ENCODE measurements at places on chromosomes 5 and 9.
A peak's percentile ranks its signal among the peaks of the same experiment; 100 is the strongest.

GRCh38 chr9:16532681-16533450 lies 337.6 kb downstream of the BNC2 start:
- DNase-seq = peak; percentile 90

DNA sequence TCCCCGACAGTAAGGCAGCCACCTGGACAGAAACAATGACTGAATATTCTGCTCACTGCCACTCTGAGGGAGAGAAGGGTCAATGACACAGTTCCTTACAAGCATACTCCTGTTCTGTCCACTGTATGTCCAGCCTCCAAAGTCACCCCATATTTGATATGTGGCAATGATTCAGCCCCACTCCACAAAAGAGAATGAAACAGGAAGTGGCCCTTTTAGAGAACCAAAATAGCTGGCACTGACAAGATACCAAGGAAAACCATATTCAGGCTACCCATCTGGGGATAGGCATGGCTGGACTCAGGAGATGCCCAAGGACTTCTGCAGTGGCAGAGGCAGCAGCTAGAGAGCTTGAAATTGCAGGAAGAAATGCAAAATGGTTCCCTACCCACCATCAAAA lies 12.8 kb upstream of the GFRA3 start:
- no peak for DNase-seq

GRCh38 chr5:142141463-142141862 lies 32.9 kb downstream of the NDFIP1 start:
- no peak for DNase-seq

- no peak for DNase-seq
Measured at GRCh38 chr9:88645172-88645878, 110.3 kb downstream of the NXNL2 start.

GRCh38 chr5:149172261-149172660 lies 31.0 kb downstream of the ABLIM3 start:
- peak; percentile 66 for DNase-seq

GRCh38 chr9:105241356-105242043 lies 3.0 kb upstream of the SLC44A1 start:
- no peak for DNase-seq

DNA sequence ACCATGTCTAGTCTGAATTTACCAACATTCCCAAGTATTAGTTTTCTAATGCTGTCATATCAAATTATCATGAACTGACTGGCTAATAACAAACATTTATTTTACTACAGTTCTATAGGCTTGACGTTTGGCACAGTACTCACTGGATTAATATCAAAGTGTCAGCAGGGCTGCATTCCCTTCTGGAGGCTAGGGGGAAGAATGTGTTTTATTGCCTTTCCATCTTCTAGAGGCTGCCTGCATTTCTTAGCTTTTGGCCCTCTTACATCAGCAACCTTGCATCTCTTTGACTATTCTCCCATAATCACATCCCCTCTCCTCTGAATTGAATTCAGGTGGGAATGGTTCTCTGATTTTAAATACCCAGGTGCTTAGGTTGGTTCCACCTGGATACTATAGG lies 84.7 kb downstream of the EDIL3 start:
- DNase-seq = no peak

DNA sequence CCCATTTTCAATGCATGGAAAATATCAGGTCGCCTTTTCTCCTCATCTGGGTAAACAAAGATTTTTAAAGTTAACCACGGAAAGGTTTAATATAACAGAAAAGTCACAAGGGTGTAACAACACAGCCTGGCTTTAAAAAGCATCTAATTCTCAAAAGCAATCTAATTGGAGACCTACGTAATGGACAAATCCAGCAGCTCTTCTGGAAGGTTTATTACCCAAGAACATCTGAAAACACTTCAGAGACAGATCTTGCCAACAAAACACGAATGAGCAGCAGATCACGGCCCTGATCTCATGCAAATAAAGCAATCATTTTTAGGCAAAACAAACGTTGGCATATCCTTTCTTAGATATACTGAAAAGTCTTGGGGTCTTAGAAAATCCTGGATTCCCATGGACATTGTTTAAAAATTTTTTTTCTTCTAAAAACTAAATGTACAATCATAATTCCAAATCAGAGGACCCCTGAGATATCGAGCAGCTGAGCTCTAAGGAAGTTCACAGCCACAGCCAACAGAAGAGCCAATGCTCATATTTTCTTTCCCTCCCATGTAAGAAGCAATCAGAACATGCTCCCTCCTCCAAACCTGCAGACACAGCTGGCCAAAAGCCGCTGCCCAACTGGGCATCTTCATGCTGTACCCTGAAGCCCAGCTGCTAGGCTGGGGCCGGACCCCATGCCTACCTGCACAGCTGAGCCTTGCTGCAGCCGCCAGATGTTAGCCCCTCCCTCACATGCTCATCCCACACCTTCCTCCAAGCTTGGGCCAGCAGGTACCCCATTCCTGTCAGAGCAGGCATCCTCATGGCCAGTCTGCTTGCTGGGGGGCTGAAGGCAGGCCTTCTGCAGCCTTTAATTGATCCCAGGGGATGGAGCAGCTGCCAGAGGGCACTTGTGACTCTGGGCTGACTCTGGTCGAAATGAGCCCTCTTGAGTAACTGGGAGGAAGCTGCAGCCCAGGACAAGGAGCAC lies 11.2 kb downstream of the ANKS6 start:
- DNase-seq = no peak

GRCh38 chr9:127159325-127159801 lies 36.9 kb upstream of the ANGPTL2 start:
- peak; percentile 33 for DNase-seq

GRCh38 chr5:55037890-55038289 lies 13.8 kb downstream of the GZMK start:
- DNase-seq = no peak

GRCh38 chr9:87499424-87500017 lies 1.9 kb downstream of the DAPK1 start:
- no peak for DNase-seq

Data from bronchial epithelial cell (primary cell).